ENCODE measurements at places on chromosomes 1 and 21.

DNA sequence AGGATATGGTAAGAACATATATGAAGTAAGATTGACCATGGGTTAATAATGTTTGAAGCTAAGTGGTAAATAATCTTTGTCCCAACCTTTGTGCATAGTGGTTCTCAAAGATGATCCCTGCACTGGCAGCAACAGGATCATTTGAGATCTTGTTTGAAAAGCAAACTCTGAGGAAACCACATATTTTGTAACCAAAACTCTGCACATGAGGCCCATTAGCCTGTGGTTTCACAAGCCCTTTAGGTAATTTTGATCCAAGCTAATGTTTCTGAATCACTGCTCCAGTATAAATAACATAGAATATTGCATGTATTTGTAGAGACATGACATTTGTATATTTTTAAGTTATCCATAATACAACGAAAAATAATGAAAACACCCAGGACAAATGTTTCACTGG is 147.9 kb upstream of the RGS18 start:
- no peak for DNase-seq

- DNase-seq, result no peak
Measured at GRCh38 chr1:233246965-233247364, 48.6 kb downstream of the PCNX2 start.

GRCh38 chr1:114339379-114339778 is 171.6 kb downstream of the TRIM33 start:
- no peak for DNase-seq

DNA sequence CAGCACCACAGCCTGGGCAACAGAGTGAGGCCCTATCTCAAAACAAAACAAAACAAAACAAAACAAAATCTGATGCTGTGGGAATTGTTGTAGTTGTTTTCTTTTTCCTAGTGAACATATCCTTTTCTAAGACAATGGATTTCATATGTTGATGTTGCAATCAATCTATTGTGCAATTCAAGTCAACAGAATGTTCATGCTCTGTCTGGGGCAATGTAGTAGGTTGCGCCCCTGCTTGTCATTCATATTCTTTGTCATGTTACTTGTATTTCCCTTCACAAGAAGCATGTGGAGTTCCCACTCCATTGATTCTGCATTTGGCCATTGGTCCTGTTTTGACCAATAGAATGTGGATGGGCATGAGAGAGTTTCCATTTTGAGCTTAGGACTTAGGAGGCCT is 223.9 kb downstream of the DUSP10 start:
- DNase-seq, result no peak

DNA sequence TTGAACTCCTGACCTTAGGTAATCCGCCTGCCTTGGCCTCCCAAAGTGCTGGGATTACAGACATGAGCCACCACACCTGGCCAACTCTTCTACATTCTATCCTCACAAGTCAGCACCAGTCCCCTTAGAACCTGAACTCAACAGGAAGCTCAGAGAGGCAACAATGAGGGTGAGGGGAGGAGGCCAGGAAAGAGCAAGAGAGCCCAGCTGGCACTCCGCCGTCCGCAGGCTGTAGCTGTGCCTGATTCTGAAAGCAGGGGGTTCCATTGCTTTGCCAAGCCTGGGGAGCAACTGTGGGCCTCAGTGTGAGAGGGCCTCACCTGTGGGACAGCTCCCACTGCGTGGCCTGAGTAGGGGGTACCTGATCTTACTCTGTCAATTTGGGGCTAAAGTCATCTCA is 18.7 kb downstream of the STK40 start:
- DNase-seq, result no peak

- no peak for DNase-seq
Measured at GRCh38 chr21:37508341-37508740, 141.8 kb downstream of the DYRK1A start.

GRCh38 chr1:225617479-225617878 is 35.4 kb downstream of the ENAH start:
- DNase-seq, result no peak

GRCh38 chr1:172699695-172700227 is 40.9 kb downstream of the FASLG start:
- DNase-seq, result no peak

DNA sequence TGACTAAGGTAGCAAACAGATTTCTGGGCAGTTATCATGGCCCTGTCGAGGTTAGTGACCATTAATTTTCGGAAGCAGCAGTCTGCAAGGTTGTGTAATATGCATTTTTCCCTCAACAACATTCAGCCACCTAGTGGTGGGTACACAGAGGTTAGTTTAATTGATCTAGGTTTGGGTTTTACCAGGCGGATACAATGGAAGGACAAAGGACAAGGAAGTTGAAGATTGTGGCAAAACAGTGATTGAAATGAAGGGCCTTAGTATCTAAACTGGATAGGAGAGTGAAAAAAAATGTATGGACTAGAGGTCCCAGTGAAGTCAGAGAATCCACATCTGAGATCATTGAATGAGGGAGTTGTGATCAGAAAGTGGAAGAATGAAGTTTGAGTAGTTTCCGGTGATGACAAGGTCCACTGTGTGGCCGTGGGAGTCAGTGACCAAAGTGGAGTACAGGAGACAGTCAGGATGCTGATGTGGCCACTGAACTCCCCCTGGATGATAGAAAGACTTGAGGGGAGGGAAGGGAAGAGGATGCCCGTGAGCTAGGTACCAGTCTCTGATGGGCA is 2.8 kb downstream of the ARMH1 start:
- DNase-seq, result no peak

- no peak for DNase-seq
Measured at GRCh38 chr1:117136749-117137148, 15.2 kb upstream of the TRIM45 start.

GRCh38 chr1:173496757-173497320 is 19.7 kb downstream of the PRDX6 start:
- no peak for DNase-seq

All from activated T-helper 9 cell treated with anti-CD3 and anti-CD28 coated beads, Interleukin-2, amount 50 U/mL, for 16 hours (primary cell).